Spleen (tissue), 13 donors: ENCODE measurements at places on chromosomes 3 and 15. TPM values are rescaled to one million over a fixed set of nuclear protein-coding genes. Genes with fewer than 3 reads are reported as not detected.

GRCh38 chr15:95857124-95857757 lies 473.3 kb upstream of the NR2F2 start:
- no peak for DNase-seq

GRCh38 chr3:194867270-194867983 lies 181.7 kb downstream of the FAM43A start:
- peak; percentile 81 for DNase-seq

- DNase-seq = no peak
Observed at GRCh38 chr3:29268651-29269050, 12.2 kb upstream of the RBMS3 start.

DNA sequence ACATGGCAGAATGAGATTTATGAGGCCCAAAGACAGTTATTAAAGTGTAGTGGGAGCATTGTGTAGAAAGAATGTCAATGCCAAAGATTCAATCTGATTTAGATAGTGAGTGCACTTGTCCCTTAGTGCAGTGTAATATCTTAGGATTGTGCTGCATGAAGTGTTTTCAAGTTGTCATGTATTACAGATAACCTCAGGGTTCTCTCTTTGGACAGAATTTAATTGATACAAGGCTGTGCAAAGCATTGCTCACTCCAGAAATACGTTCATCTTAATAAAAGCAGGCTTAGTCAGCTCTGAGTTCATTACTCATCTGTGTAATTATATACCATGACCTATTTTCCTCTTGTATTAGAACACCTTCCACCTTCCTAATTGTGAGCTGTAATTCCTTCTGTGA lies 16.0 kb upstream of the GPR171 start:
- no peak for DNase-seq

CCR9 gene
- total RNA-seq = 2.9 TPM

DNA sequence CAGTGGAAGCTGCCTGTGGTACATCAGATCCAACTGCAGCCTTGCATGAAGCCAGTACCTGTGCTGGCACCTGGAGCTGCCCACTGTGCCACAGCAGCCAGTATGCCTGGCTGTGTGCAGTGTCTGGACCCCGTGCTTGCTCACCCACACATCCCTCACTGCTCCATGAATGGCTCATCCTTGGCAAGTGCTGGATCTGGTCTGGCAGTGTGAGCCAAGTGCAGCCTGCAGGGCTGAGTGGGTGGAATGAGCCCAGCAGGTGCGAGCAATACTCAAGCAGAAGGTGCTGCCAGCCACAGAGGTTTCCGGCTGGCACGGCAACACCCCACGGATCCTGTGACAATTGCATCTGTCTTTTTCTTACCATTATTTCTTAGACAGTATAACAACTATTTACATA lies 488.2 kb upstream of the ROBO2 start:
- no peak for DNase-seq

RLBP1 gene
- not detected for total RNA-seq

DNA sequence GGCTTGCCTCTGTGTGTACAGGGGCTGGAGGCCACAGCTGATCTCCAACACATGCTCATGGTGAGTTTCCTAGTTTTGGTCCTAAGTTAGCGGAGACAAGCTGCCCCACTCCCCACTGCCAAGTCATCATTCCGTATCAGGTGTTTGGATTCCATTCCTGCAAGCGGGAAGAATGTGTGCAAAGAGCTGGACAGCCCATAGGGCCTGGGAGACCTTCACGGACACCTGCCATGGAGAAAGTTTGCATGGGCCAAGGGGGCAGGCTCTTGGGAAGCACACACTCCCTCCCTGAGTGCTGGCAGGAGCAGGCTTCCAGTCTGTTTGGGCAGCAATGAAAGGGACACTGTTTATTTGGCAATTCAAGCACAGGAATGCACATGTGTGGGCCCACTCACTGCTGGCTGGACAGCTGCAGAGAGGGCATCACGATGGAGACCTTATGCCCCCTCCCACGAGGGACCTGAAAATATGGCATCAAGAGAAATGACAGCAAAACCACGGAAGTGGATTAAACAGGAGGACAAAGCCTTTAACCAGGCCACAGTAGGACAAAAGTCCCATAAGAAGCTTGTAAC lies 149.7 kb downstream of the KLF13 start:
- DNase-seq = peak; percentile 46

DNA sequence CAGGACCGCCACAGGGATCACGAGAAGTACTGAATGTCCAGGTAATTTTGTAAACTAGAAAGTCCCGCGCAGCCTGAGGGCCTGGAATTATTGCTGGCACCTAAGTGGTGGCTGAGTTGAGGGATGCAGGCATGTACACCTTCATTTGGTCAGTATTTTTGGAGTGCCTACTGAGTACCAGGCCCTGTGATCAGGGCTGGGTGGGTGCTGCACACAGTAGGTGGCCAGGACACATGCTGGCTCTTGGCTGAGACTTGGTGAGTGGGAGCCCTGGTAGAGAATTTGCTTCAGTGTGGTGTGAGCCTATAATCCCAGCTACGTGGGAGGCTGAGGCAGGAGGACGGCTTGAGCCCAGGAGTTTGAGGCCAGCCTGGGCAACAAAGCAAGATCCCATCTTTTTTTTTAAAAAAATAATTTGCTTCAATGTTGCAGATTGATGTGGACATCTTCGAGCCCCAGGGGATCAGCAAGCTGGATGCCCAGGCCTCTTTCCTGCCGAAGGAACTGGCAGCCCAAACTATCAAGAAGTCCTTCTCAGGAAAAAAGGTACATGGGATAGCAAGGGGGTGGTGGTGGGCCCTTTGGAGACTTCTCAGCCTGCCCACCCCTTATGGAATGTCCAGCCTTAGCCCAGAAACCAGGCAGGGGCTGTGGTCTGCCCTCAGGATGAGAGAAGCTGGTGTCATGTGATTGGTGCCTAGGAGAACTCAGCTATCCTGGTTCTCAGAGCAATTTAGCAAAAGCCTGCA lies 2.6 kb downstream of the ITIH1 start:
- no peak for DNase-seq
